ENCODE measurements at places on chromosomes 4 and X.

GRCh38 chrX:100447655-100448397 is 37.8 kb upstream of the PCDH19 start:
- DNase-seq = no peak

GRCh38 chr4:187586892-187587291 is 408.7 kb upstream of the ZFP42 start:
- no peak for DNase-seq

DNA sequence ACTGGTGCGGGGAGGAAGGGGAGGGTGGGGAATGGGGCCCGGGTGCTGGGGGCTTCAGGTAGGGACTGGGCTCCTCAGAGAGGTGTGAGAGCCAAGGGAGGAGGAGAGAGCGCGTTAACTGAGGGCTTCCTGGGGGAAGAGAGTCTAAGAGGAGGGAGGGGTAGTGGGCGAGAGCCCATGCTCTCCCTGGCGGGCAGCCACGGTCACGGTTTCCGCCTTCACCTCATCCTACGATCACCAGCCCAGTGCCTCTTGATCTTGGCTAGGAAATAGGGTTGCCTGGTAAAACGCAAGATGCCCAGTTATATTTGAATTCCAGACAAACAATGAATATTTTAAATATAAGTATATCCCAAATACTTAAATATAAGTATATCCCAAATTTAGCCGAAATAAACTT is 60.8 kb upstream of the GRPEL1 start:
- DNase-seq = no peak

DNA sequence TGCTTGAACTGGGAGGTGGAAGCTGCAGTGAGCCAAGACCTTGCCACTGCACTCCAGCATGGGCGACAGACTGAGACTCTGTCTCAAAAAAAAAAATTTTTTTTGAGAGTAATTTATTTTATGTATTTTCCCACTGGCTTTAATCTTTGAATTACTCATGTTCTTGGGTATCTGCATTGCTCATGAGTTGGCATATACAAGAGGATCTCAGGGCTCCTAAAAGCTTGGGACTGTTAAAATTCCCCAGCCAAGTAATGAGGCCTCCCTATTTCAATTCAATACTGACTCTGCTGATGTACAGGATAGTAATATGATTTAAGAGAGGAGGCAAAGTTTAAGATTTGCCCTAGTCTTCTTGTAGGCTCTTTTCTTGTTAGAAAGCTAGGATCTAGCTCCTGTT is 6.2 kb downstream of the IL21 start:
- no peak for DNase-seq

DNA sequence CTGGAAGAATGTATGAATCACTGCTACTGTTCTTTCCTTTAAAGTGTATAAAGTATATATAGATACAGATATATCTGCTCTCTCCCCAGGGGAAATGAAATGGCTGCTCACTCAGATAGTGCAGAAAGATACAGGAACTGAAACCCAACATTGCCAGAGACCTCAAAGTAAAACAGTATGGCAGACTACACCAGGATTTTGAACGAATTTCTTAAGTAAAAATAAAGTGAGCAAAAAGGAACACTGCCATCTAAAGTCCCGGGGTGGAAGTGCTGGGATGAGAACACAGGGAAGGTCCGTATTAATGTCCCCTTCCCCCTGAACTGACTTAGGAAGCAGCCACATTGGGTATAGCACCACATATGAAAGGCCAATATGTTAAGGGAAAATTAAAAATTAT is 93.4 kb downstream of the TMA16 start:
- DNase-seq = no peak

DNA sequence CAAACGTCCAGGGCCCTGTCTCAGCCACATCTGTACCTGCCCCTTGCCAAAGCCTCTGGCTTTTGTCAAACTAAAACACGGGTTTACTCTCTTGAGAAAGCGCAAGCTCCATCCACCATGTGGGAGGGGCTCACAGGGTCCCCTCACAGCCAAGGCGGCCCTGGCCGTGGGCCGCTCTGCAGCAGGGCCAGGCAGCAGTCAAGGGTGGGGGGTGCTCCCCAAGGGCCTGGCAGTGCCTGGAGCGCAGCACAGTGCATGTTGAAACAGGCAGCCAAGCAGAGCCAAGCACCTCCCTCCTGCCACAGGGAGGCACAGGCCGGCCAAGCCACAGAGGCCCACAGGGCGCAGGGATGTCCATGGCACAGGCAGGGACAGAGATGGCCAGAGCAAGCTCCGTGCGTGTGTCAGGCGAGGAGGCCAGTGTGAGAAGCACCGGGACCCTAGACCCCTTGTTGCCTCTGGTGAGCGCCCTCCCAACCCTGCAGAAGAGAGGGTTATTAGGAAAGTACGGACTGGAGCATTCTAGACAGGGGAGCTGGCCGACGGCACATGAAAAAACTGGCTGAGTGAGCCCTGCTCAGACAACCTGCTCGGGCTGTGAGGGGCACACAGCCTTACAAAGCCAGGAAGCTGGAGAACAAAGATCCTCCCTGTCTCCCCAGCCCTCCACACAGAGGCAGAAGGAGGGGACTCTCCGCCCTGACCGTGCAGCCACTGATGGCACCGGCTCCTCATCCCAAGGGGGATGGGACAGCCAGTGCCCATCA is 39.0 kb downstream of the FAM53A start:
- no peak for DNase-seq

DNA sequence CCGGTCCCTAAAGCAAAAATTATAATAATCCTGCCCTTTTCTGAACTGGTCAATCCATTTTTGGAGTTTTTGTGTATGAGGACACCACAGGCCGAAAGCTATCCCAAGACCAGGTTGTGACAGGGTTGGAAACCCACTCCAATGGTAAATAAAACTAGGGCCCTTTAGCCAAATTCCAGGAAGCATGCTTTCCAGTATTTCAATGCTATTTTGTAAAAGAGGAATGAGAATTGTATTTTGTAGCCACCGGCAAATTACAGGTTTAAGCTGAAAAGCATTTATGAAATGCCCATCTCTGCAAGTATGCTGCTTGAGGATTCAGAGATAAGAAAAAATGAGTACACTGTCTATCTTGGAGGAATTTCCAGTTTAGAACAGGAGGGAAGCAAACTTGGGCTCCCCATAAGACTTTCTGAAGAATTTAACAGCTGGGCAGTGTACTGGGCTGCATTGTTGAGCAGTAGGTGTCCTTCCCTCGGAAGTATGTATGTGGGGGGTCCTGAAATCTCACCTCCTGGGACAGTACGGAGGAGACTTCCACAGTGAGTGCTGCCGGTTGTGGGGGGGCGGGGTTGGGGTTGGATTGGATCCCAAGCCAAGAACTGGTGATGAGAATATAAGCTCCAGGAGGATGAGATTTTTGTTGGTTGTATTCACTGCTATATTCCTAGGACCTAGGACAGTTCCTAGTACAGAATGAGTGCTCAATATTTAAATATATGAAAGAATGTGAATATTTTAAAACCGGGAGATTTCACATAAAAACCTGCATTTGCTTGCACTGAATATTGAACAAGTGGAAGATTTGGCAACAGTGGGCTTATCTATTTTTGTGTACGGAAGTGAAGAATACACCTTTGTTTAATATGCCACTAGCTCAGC is 26.8 kb downstream of the OCIAD2 start:
- DNase-seq = no peak

DNA sequence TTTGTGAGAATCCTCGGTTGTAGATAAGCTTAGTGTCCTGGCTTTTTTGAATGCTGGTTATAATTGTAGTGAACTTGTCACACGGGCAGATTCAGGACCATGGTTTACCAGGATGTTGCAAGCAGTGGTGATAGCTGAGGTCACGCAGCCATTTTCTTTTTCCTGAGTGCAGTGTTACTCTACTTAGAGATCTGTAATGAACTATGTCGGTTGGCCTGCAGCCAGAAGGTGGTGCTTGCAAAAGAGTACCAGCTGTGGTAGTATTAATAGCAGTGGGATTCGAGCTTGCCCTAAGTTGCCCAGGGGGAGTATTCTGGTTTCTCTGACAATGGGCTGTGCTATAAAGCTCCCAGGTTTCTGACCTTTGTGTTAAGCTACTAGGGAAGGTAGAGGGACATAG is 368.9 kb downstream of the SLITRK2 start:
- no peak for DNase-seq

DNA sequence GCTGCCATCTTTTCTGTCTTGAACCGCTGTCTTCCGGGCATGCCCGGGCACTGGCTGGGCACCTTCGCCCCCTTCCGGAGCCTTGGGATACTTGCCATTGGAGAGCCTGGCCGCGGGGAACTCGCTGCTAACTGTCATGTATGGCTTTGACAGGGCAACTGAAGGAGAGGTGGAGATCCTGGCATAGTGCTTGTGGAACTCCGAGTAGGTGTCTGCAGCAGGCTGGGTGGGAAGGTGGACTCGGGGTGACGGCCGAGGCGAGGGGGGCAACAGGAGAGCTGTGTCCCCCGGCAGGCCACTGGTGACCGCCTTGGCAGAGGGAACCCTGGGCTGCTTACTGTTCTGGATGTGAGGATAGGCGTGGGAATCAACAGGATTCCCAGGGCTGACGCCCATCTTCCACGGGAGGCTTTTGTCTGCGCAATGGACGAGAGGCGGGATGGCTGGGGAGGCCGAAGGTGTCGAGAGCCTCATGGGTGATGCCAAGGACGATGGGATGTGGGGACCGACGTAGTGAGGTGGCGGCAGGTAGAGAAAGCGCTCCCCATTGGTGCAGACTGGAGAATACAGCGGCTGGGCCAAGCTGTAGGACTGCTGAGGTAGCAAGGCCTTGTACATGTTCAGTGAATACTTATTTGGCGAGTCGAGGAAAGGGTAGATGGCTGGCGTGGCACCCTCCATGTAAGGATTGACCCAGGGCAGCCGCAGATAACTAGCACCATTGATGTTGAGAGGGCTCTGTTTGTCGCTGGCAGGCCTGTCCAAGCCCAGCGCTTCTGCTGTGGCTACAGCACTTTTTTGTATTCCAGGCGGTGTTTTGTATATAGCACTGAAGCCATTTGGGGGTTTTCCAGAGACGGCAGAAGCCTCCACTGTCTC is 23.4 kb downstream of the BCOR start:
- no peak for DNase-seq
